ENCODE measurements at places on chromosomes 2 and 18.

DNA sequence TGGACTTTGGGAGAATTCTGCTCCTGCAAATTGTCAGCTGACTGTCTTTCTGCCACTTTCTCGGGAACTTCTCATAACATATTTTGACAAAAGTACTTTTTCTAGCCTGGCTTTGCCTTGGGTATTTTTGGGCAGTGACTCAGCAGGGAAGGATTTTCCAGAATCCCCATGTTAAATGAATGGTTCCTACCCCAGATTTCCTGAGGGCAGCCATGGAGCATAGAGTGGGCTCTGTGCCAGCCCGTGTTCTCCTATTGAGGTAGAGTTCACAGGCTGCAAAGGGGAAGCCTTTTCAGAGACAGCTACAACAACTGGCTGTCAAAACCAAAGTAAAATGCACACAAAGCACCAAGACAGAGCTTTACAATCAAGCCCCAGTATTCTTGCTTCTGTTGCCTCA is 59.8 kb downstream of the BMP10 start:
- DNase-seq = no peak

- DNase-seq = no peak
Observed at GRCh38 chr2:29070526-29070925, 3.8 kb downstream of the PCARE start.

DNA sequence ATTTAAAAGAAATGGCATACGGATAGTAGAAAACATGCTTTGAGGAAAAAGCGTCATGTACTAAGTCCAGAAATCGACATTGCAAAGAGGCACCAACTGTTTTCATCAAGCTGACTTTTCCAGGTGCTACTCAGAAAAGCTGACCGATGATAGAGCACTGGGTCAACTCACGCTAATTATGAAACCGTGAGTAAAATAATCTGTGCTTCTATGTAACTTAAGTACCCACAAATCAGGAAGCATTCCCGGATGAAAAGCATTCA is 353 bp upstream of the NUP35 start:
- no peak for DNase-seq

- no peak for DNase-seq
Observed at GRCh38 chr2:38526195-38526594, 76.5 kb downstream of the HNRNPLL start.

DNA sequence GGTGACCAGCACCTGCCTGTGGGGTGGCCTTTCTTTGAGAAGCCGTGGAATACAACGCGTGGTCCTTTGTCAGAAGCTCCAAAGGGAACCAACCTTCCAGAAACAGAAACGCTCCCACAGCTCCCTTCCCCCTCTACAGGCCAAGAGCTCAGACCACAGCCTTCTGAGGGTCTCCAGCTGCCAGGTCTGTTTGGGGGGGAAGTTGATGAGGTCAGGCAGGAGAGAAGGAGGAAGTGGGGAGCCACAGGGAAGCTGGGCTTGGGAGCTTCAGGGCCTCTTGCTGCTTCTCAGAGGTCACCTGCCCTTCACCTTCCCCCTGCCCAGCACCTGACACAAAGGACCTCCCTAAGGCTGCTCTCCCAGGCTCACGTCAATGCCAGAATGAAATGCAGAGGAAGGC is 287.7 kb upstream of the ID2 start:
- no peak for DNase-seq

DNA sequence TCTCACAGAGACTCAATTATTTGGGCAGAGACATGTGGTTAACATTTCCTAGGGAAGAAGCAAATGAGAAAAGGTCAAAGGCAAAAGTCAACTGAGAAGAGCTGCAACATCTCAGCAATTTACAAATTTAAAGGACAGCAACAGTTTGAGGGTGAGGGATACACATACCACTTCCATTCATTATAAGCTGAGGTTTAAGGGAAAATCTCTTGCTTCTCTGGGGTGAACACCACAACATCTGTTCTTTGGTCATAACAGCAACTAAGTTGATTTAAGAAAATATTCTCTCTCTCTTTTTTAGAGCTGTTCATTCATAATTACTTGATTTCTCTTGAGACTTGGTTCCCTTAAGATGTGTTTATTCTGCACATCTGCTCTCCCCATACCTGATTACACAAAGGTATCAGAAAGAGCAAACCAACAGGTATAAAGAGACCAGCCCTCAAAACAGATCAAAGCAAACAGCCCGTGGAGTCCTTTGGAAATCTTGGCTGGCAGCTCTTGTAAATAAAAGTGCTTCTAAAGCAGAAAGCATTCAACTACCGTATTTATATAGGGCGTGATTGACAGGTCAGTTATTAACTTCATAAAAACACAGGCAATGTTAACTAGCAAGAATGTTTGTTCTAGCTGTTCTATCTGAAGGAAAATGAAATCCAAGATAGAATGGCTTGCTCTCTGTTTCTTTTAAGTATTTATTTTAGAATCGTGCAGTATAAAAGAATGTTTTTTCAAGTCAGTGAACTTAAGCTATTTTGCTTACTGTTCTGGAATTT is 132.8 kb downstream of the THADA start:
- no peak for DNase-seq

- DNase-seq = no peak
Observed at GRCh38 chr2:48089644-48090043, 183.3 kb upstream of the FBXO11 start.

DNA sequence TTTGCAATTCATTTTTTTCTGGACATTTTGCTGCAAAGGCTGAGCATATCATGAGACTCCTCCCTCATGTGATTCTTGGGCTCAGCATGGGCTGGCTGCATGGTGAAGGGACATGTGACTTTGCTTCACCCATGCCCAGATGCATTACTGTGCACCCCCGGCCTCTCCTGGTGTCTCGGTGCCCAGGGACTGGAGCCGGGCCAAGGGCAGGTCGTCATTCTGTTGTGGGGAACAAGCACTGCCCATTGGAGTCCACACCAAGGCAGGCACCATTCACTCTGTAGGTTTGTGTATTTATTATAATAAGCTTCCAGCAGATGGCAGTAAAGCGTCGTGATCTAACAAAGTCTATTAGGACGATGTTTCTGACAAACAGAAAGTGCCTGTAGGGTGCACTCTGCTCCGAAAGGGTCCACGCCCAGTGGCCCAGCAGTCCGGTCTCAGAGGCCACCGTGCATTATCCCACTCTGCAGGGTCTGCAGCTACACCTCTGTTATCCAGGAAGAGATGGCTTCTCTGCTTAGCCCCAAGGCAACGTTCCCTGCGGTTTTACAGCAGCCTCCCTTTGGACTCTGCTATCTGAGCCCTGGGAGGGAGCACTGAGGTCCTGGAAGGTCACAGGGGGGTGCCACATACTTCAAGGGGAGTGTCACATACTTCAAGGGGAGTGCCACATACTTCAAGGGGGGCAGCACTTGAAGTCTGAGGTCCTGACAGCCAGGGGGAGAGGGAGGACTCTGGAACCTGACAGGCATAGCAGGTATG is 219.6 kb downstream of the TSN start:
- peak; percentile 1 for DNase-seq

DNA sequence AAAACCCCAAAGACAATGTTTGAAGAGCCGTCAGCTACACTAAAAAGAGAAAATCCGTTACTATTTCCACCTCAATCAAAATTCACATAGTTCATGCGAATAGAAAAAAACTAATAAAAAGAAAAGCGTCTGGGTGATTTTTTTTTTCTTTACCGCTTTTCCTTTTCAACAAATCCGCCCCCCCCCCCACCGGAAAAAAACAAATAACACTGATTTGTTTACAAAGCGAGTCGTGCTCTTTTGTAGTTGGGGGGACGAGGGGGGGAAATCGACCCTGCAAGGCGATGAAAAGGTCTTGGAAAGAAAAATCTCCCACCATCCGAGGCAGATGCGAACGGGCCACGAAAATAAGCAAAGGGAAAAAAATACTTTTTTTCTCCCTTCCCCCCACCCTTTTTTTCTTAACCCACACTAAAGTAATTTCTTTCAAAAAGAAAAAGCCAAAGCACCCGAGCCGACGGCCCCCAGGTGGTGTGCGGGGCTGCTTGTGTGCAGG is 638 bp downstream of the ZNF521 start:
- DNase-seq = no peak

DNA sequence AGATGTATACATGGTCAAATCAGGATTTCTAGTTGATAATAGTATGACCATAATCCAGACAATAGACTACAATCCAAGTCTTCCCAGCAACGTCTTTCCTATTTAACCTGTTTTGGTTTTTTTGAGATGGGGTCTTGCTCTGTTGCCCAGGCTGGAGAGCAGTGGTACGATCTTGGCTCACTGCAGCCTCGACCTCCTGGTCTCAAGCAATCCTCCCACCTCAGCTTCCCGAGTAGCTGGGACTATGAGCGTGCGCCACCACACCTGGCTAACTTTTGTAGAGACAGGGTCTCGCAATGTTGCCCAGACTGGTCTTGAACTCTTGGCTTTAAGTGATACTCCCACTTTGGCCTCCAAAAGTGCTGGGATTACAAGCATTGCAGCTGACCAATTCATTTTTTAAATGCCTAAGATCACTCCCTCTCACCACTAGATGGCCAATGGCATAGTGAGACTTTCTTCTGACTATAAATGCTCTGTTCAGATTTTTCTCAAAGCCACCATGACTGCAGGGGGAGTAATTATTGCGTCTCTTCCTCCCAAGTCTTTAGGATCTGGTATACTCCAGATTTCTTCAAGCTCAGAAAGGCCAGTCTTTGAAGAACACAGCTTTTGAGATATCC is 47.6 kb downstream of the HNRNPLL start:
- no peak for DNase-seq

- no peak for DNase-seq
Observed at GRCh38 chr2:64939332-64939917, 49.8 kb upstream of the SLC1A4 start.

- DNase-seq = no peak
Observed at GRCh38 chr2:11805920-11806319, 59.5 kb downstream of the LPIN1 start.

DNA sequence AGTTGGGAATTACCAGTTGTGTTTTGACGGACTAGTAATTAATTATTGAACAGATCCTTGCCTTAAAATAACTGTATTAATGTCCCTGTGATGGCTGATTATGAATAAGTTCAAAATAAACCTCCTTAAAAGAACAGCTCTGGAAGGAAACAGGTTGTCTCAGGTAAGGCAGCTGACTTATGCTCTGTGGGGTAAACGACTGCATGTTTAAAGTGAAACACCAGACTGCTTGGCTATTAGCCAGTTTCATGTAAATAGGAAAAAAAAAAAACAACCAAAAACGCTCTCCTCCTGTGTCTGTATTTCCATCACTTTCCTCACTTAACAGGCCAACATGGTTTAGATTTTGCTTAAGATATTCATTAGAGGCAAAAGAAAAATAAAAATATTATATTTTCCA is 243.6 kb downstream of the TMEM182 start:
- DNase-seq = no peak

DNA sequence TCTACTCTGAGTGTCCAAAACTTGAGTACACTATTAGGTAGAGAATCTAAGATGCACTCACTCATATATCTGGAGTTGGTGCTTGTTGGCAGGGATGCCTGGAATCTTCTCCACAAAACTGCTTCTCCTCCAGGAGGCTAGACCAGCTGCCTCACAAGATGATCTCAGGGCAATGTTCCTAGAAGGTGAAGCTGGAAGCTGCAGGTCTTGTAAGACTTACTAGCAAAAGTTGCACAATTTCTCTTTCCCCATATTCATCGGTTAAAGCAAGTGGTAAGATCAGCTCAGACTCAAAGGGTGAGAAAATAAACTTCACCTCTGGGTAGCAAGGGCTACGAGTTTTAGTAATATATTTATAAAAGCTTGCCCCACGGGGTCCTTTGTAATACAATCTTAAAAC is 454.4 kb upstream of the ACVR2A start:
- DNase-seq = no peak

DNA sequence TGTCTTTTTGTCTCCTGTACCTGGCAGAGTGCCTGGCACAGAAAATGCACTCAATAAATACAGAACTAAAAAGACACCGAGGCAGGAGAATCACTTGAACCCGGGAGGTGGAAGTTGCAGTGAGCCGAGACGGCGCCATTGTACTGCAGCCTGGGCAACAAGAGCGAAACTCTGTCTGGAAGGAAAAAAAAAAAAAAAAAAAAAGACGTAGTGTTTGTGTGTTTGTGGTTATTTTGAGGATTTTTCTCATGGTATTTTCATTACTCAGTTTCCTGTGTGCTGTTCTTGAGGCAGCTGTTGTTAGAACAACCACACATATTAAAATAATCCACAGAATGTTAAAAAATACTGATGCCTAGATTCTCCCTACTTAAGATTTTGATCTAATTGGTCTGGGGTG is 519.2 kb upstream of the SPHKAP start:
- DNase-seq = no peak

GRCh38 chr2:221203856-221204255 is 368.2 kb downstream of the EPHA4 start:
- DNase-seq = no peak

DNA sequence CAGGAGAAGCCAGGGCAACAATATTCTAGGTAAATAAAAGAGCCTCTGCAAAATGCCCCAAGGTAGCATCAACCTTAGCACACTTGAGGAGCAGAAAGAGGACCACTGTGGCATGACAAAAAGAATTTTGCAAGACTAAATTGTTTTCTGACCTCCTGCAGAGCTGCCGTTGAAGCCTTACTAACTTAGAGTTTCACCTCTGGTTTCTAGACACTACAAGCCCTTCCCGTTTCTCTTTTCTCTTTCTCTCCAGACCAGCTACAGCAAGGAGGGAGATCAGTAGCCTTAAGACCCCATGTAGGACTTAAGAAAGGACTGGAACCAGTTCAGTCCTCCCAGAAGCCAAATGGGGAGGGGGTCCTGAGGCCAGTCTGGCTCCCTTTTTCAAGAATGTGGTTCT is 73.3 kb upstream of the SP3 start:
- no peak for DNase-seq

DNA sequence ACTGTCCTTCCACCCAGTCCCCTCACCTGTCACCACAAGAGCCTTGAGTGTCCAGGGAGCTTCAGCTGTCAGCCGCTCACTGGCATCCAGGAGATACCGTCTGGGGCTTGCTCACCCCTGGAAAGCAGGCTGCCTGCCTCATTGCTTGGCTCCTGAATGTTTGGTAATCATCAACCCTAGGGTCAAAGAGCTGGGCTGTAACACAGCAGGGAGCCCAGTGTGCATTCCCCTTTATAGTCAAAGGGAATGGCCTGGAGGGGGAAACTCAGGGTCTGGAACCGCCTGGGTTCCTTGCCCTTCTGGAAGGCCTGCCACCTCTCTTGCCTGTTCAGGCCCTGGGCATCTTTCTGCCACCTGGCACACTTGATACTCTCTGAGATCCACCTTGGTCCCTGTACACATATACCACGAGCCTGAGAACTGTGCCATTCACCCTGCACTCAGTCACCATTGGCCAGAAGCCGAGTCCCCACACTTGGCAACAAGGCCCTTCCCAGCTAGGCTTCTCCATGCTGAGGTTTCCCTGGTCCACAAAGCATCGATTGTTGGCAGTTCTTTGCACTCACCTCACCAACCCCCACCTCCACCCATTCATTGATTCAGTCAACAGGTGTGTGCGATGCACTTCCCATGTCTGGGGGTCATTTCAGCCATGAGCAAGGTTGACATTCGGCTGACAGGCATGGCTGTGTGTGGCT is 35.0 kb downstream of the TPRKB start:
- no peak for DNase-seq

GRCh38 chr2:100865816-100866460 is 46.0 kb downstream of the NPAS2 start:
- no peak for DNase-seq

- no peak for DNase-seq
Observed at GRCh38 chr2:40281021-40281940, 170.6 kb downstream of the SLC8A1 start.

Data from stimulated activated CD8-positive, alpha-beta memory T cell treated with anti-CD3 and anti-CD28 coated beads, Interleukin-2, amount 100 ng/mL, for 48 hours (primary cell).